Esophagus mucosa (tissue), 1 donor: ENCODE measurements at places on chromosomes 2 and 18.

DNA sequence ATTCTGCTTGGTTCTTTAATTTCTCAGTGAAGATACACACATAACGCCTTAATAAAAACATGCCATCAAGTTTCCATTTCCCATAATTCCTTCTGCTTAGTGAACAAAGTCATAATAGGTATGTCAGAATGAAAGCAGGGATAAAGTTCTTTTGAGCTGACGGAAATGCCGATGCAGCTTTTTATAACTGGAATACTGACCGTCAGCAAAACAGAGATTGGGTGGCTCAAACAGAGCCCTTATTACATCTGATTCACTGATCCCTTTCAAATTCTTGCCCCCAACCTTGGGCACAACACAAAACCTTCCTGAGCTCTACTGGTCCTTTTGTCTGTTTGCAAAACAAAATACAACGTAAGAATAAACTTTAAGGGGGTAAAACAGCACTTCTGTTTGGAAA, 140.4 kb downstream of the CDH2 start:
- no peak for ATAC-seq

- ATAC-seq, result no peak
Observed at GRCh38 chr2:179348906-179349305, 84.3 kb upstream of the SESTD1 start.

- ATAC-seq, result no peak
Observed at GRCh38 chr2:25281522-25281921, 60.2 kb downstream of the DNMT3A start.

GRCh38 chr2:222418739-222419138, 5.6 kb upstream of the SGPP2 start:
- no peak for ATAC-seq

DNA sequence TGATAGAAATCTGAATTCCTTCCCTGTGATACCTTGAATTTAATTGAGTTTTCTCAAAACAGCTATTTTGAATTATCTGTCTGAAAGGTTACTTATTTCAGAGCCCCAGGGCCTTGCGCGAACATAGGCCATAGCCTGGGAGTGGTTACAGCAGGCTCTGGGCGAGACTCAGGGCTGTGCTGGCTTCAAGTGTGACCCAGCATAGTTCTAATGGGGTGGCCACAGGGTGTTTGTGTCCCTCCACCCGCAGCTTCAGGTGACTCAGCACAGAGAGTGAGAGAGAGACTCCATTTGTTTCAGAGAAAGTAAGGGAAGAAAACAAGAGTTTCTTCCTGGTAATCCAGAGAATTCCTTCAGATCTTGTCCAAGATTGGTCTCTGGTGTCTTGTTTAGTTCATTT, 137.9 kb upstream of the POU3F3 start:
- no peak for ATAC-seq

DNA sequence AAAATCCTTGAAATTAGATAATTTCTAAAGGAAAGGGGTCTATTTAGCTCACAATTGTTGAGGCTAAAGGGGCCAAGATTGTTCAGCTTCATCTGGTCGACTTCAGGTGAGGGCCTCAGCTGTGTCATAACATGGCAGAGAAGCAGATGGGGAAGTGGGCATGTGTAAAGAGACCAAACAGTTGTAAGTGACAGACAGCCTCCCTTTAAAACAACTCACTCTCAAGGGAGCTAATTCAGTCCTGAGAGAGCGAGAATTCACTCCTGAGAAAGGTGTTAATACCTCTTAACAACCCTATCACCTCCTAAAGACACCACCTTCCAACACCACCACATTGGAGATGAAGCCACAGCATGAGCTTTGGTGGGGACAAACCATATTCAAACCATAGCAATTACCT, 62.4 kb downstream of the KCMF1 start:
- ATAC-seq, result no peak
